ENCODE measurements at places on chromosomes 16 and 17. TPM values are rescaled to one million over a fixed set of nuclear protein-coding genes. Genes with fewer than 3 reads are reported as not detected.

SLC16A6 gene
- total RNA-seq, result 0.70 TPM

ABCA9 gene
- not detected for total RNA-seq

CCDC154 gene
- 2.8 TPM for total RNA-seq

KCNJ2 gene
- not detected for total RNA-seq

CMTM4 gene
- total RNA-seq, result 81.3 TPM

KRT26 gene
- not detected for total RNA-seq

PIPOX gene
- 2.8 TPM for total RNA-seq

DNA sequence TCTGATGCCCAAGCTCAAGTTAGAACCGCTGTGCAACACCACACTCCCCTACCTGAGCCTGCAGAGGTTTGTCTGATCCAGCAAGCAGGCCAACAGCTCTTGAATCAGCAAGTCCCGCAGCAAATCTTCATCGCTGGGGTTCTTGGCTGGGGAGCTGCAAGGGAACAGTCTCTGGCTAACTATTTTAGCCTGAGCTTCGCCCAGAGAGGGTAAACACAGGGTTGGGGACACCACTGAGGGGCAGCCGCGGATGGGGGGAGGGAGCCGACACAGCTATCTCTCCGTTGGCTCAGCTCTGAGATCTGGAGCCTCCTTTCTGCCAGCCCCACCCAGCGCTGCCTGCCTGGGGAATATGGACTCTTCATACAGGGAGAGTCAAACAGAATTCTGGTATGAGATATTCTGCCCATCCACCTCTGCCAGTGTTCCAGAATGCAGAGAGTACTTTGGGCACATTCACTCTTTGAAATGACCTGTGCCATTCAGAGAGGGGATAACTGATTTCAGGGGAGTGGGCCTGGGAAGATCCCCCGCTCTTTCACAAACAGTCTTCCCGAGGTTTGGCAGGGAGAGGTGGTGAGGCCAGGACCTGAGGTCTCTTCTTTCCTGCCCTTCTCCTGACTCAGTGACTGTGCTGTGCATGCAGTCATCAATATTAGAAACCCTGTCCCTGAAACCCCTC lies 7.4 kb downstream of the GIP start:
- H3K4me1 ChIP-seq, result peaks cover 18% of the 10 kb centered on the region
- H3K27me3 ChIP-seq, result no peaks in the 10 kb centered on the region
- H3K4me3 ChIP-seq, result no peak overlapping the region
- H3K27ac ChIP-seq, result no peak overlapping the region
- no peaks in the 10 kb centered on the region for H3K36me3 ChIP-seq

DNA sequence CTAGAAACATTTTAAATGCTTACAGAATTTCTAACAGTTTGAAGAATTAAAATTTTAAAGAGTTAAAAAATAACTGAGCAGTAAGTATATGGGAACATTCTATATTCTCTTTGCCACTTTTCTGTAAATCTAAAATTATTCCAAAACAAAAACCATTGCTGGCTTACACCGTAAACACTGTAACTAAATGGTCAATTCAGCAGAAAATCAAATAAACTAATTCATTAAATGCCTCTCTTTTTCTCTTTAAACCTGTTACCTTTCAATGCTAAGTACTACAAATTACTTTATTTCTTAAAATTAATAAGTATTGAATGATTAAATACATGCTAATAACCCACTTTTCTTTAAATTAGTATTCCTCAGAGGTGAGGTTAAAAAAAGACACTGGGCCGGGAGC lies 14.0 kb downstream of the TERB1 start:
- H3K27ac ChIP-seq, result no peak overlapping the region
- no peak for DNase-seq
- no peaks in the 10 kb centered on the region for H3K27me3 ChIP-seq
- H3K4me1 ChIP-seq, result no peaks in the 10 kb centered on the region
- H3K36me3 ChIP-seq, result no peaks in the 10 kb centered on the region
- no peak overlapping the region for H3K4me3 ChIP-seq

GRCh38 chr16:23434380-23434779 lies 18.6 kb downstream of the COG7 start:
- H3K27me3 ChIP-seq, result no peaks in the 10 kb centered on the region
- H3K27ac ChIP-seq, result no peak overlapping the region
- H3K4me1 ChIP-seq, result peaks cover 3% of the 10 kb centered on the region

GRCh38 chr17:66054242-66054641 lies 137.7 kb downstream of the CEP112 start:
- H3K4me3 ChIP-seq, result no peak overlapping the region
- H3K27ac ChIP-seq, result no peak overlapping the region

DNA sequence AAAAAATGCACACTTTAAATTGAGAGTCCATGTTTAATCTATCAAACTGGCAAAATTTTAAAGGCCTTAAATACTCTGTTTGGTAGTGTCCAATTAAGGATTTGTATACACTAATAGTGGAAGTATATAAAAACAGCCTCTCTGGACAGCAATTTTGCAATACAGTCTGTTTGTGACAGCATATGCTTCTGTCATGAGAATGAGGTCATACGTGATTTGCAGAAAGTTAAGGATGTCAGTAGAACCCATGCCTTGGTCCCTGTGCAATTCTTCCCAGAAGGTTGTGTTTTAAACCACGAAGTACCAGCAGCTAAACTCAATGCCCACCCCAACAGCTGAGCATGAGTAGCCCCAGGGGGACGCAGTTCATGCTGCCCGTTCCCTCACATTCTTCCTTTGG lies 78.4 kb downstream of the AIPL1 start:
- no peak overlapping the region for H3K4me3 ChIP-seq
- no peaks in the 10 kb centered on the region for H3K4me1 ChIP-seq
- H3K27ac ChIP-seq, result no peak overlapping the region
- peaks cover 76% of the 10 kb centered on the region for H3K27me3 ChIP-seq

DNA sequence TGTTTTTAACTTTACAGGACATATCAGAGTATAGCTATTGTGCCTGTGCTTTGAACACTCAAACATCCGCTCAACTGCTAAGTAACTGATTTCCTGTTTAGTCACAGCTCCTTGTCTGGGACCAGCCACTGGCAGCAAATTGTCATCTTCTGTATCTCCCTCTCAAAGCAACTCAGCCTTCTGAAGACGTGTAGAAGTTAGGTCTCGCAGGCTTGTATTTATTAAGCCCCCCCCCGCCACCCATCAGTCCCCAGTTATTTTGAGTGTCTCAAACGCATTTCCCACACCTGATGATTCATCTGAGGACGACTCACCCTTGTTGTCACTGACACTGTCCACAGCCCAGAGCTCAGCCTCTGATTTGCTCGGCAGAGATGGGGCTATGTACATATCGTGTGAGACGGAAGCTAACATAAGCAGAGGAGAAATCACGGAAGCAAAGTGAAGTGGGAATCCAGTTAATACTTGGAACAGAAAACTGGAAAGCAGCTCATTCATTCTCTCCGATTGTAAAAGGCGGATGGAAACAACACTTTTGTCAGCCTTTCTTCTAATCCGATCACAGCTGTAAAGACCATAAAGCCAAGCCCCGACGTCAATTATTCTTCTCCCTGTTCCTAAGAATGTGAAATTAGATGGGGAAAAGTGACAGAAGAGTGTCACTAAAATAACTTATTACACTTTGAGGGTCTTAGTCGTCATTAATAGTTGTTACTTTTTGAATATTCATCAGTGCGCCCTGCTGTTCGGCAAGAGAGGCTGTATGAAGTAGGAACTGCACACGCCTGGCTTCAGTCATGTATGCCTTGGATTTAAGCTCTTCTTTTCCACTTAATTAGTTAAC lies 64.2 kb downstream of the PITPNC1 start:
- H3K27ac ChIP-seq, result no peak overlapping the region
- DNase-seq, result no peak
- H3K27me3 ChIP-seq, result no peaks in the 10 kb centered on the region
- no peaks in the 10 kb centered on the region for H3K4me1 ChIP-seq
- H3K36me3 ChIP-seq, result no peaks in the 10 kb centered on the region

GRCh38 chr17:15464231-15464985 lies 3.0 kb downstream of the CDRT4 start:
- no peak overlapping the region for H3K27ac ChIP-seq
- DNase-seq, result no peak
- H3K36me3 ChIP-seq, result no peaks in the 10 kb centered on the region
- no peaks in the 10 kb centered on the region for H3K4me1 ChIP-seq

- no peaks in the 10 kb centered on the region for H3K36me3 ChIP-seq
- no peak overlapping the region for H3K27ac ChIP-seq
These were observed 171.9 kb downstream of the IRX5 start for GRCh38 chr16:55102531-55102930.

All from PC-9 (cell line).